ENCODE measurements at places on chromosomes 11 and 22. TPM values are rescaled to one million over a fixed set of nuclear protein-coding genes. Genes with fewer than 3 reads are reported as not detected.

DNA sequence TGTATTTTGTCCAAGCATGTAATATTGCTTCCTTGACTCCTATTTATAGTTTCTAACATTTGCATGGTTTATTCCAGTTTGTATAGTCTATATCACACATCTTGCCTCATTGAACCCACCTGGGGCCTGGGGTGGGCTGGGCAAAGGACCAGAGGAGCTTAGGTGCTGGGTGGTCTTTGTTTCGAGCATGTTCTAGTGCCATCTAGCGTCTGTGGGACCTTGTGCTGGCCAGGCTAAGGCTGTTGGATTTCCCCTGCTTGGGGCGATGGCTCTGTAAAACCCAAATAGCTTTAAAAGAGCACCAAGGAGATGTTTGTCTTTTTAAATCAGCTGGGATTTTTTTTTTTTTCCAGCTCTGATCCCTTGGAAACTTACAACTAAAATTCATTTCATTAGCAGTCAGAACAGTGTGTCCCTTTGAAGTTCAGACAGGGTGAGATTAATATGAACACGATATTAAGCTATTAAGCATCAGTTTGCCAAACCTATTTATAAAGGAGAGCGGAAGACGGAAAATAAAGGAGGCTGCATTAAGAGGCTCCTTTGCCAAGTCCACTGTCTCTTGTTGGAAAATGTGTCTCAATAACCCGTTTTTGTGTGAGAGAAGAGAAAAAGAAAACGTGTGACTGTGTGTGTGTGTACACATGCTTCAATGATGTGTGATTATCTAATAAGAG, 157.4 kb downstream of the COMMD9 start:
- DNase-seq, result peak; percentile 14

GRCh38 chr11:4495487-4495886, 13.0 kb downstream of the OR52K1 start:
- DNase-seq, result peak; percentile 5

PARVG gene
- total RNA-seq, result not detected

DNA sequence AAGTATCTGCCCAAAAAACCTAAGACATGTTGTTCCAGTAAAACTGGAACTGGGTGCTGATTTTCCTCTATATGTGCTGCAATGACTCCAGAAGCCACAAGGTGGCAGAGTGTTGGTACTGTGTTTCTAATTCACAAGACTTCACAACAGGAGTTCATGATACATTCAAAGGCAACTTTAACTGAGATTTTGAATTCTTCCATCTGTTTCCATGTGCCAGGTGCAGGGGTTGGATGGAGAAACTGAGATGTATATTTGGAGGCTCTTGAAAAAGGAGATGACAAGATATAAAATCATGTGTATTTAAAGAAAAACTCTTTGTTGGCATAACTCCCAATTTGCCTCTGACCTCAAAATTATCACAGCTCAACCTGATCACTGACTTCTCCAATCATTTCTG, 1098.6 kb upstream of the CCDC90B start:
- peak; percentile 9 for DNase-seq

GRCh38 chr11:16860617-16861016, 122.2 kb downstream of the C11orf58 start:
- DNase-seq, result no peak

OR8H2 gene
- total RNA-seq, result not detected

- peak; percentile 96 for DNase-seq
Observed at GRCh38 chr22:19287076-19287707, 4.3 kb downstream of the CLTCL1 start.

DNA sequence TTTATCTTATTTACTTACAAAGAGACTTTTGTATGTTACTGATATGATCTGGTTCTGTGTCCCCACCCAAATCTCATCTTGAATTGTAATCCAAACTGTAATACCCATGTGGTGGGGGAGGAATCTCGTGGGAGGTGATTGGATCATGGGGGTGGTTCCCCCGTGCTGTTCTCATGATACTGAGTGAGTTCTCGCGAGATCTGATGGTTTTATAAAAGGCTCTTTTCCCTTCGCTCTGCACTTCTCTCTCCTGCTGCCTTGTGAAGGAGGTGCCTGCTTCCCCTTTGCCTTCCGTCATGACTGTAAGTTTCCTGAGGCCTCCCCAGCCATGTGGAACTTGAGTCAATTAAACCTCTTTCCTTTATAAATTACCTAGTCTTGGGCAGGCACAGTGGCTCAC, 42.4 kb upstream of the WNT7B start:
- DNase-seq, result no peak

DNA sequence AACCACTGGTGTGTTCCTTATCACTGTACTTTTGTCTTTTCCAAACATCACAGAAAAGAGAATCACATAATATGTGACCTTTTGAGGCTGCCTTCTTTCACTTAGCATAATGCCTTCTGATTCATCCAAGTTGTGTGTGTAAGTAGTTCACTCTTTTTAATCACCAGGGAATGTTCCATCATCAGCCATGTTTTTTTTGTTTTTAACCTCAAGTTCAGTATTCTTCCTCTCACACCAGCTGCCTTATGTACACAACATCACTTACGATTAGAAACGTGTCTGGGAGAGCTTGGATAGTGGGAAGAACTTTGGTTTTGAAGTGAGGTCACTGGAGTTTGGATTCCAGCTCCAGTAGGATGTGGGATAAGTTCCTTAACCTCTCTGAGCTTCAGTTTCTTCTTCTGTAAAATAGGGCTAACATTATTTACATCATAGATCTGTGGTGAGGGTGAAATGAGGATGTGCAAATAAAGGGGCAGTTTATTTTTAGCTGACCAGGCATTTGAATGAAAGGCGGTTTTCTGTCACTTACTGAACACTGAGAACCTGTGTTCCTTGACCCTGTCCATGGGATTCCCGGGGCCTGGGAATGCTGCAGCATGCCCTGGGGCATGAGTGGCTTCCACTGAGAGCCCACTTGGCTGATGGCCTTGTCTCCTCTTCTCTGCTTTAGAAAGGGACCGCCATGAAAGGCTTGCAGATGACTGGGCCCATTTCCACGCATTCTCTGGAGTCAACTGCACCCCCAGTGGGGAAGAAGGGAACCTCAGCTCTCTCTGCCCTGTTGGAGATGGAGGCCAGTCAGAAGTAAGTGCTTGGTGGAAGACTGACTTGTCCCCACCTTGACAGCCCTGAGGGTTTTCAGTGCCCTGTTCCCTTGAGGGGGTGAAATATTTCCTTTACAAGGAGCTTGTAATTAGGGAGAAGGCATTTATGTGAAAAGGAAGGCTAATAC, 92.6 kb downstream of the DEPDC5 start:
- DNase-seq, result peak; percentile 63

HEPN1 gene
- total RNA-seq, result not detected

- DNase-seq, result no peak
Observed at GRCh38 chr11:6583584-6583983, 19.8 kb downstream of the RRP8 start.

GRCh38 chr11:122642472-122642922, 13.0 kb upstream of the UBASH3B start:
- peak; percentile 55 for DNase-seq

CHST1 gene
- total RNA-seq, result 5.8 TPM

DNA sequence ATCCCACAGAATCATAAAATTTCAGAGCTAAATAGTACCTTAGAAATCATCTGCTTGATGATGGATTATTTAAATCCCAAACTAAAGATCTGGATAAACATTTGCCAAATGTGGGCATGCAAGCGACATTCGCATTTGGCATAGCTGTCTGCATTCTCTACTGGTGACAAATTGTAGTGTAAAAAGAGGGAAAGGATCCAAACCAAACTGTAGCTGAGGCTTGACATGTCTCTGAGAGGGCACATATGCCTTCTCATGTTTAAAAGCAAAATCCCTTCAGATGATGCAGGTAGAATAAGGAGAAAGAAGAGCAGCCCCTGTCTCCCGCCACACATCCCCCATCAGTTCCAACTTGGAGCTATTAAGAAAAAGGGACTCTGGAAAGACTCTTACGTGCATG, 257.5 kb upstream of the MTNR1B start:
- no peak for DNase-seq

DNA sequence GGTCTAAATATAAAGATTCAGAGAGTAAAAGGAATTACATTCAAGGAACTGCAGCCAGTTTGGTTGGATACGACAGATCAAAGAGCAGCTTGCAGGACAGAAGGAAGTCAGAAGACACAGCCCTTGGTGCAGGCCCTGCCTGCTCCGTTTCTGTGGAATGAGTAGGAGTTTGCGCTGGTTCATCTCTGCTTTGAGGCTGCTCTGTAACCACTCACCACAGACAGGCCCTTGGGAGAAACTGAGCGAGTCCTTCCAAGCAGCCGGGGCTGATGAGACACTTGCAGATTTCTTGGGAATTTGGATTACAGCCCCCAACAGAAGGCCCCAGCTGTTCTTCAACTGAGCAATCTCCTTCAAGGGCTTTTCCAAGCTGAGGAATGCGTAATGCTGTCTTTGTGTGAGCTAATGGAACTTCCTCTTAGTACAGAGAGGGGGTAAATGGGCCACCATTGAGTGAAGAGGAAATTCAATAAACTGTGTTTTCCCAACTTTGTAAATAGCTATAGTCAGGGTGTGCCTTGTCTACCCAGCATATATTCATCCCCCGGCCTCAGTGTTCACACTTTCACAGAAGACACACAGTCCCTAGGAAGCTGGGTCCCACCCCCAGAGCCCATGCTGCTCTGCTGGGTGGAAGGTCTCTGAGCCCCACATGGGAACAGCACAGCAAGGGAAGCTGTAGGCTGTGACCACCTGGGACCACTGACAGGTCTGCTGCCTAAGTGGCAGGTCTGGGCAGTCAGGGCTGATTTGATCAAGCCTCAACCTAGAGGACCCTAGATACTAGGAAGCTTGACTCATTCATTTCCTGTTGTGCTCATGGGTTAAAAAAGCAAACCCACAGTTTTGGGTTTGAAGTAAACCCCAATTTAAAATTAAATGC, 16.6 kb downstream of the IL10RA start:
- no peak for DNase-seq

GRCh38 chr11:35418282-35419183, 825 bp downstream of the SLC1A2 start:
- peak; percentile 11 for DNase-seq

DNA sequence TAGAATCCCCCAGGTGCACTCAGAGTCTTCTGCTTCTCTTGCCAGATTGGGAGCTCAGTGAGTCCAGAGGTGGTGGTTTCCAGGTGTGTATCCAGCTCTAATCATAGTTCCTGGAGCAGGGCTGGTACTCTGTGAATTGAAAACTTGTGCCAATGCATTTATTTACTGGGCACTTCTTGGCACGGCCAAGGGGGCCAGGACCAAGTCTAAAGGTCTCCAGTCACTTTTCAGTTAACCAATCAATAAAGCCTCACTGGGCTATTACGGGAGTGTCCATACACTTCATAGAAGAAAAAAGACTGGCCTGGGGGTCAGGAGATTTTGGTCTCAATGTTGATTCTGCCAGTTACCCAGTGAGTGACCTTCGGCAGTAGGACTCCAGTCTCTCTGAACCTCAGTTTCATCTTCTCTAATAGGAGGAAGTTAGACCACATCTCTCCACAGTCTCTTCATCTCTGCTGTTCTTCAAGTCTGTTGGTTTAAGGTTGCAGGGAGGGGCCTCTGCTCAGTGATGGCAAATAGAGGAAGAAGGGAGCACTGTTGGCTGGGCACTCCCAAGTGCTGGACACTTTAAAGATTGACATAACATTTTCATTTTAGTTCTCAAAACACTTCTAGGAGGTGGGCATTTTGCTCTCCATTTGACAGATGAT, 188.5 kb upstream of the E2F8 start:
- DNase-seq, result no peak

DNA sequence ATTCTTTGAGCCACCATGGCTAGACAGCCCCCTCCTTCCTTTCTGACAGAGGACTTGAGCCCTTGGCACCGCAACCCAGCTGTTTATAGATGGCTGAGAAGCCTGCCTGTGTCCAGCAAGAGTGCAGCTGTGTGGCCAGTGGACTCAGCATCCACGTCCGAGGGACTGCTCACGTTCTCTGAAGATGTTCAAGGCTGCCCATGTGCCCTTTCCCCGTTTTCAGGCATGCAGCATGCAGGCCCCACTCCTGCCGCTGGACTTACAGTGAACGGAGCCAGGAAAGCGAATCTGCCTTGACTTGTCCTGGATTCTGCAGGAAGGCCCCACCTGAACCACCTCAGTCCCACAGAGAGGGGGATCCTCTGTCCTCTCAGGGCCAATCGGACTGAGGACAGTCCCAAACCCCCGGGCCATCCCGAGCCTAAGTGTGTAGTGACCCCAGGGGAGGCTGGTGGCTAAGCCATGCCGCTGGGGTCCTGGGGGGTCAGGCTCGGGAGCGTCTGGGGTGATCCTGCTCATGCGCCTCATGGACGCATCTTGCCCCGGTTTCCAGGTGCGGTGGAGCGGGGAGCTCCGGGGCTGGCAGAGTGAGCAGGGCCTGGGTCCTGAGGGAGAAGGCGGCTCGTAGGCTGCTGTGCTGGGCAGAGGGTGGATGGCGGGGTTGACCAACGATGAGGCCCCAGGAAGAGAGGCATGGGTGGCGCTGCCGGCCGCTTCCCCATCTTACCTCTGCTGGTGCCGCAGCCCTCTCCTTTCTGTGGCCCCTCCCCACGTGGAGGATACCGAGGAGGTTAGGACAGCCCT, 170.7 kb downstream of the CTTN start:
- no peak for DNase-seq

DNA sequence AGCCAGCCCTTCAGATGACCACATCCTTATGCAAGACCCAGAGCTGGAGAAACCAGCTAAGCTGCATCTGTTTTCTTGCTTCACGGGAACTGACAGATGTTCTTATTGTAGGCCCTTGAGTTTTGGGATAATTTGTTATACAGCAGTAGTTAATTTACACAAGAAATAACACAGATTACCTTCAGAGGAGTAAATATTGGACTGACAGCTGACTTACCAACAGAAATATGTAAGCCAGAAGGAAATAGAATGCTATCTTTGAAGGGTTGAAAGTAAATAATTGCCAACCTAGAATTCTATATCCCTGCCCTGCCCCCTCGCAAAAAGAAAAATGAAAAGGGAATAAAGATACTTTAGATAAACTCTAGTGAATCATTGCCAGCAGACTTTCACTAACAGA, 124.1 kb downstream of the WNT7B start:
- no peak for DNase-seq

DNA sequence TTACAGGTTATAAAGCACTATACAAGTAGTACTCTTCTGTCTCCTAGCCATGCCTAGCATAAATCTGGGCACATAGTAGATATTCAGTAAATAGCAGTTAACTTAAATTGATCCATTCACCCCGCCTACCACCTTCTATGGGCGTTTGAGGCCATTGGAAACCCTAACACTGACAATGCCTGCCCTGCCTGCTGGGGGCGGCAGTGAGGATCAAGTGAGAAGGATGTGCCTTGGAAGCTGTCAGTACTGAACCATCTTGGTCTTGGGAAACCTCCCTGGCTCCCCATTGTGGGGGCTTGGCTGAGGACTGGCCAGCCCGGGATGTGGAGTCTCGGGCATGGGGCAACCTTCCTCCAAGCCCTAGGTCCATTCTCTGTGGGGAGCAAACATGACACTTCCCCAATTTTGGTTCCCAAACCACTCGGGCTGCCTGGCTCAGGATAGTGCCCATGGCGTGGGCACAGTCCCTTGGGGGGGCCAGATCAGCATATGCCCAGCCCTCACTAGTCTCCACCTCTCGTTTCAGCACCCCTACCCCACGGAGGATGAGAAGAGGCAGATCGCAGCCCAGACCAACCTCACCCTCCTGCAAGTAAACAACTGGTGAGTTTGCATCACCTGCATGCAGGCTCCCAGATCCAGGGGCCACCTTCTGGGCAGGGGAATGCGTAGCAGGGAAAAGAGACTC, 67.4 kb downstream of the FEZ1 start:
- DNase-seq, result no peak
